ENCODE measurements at places on chromosomes 1 and 21. TPM values are rescaled to one million over a fixed set of nuclear protein-coding genes. Genes with fewer than 3 reads are reported as not detected.

- no peak overlapping the region for H3K27ac ChIP-seq
- H3K4me3 ChIP-seq = no peak overlapping the region
- H3K27me3 ChIP-seq = no peaks in the 10 kb centered on the region
Observed at GRCh38 chr1:55572878-55573734, 357.9 kb upstream of the USP24 start.

BRDT gene
- total RNA-seq = 0.18 TPM

- H3K27me3 ChIP-seq = peaks cover 41% of the 10 kb centered on the region
- no peaks in the 10 kb centered on the region for H3K36me3 ChIP-seq
- no peak overlapping the region for H3K4me3 ChIP-seq
- DNase-seq = no peak
Observed at GRCh38 chr1:159993911-159994310, 37.9 kb downstream of the PIGM start.

DNA sequence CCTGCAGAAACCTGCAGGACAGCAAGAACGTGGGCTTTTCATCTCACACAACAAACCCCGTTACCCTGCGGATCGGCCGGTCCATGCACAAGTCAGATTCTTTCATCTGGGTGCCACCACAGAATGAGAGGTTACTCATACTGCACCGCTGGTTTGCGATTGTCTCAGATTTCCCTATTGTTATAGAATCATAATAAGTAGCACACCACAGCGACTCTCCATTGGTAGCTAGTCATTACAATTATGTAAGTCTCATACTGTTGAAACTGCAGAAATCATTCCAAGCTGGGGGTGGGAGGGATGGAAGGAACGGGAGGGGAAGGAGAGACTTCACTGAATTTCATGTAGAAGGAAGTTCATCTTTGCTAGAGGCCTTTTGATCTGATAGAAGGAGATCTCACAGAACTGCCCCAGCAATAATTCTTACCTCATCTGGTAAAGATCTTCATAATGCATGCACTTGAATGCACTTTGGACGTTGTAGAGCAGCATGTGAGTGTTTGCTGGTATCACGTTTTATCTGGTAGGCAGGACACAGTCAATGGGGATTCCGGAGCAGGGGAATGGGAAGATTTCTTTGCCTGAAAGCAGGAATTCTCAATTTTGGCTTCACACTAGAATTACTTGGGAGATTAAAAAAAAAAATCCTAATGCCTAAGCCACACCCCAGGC, 221.1 kb downstream of the KIF26B start:
- H3K4me3 ChIP-seq = no peak overlapping the region
- H3K27me3 ChIP-seq = no peaks in the 10 kb centered on the region
- H3K27ac ChIP-seq = no peak overlapping the region
- H3K4me1 ChIP-seq = no peaks in the 10 kb centered on the region

SYT6 gene
- total RNA-seq = not detected

MTARC1 gene
- total RNA-seq = not detected

ADORA1 gene
- total RNA-seq = not detected

GRCh38 chr1:206694171-206695124, 9.7 kb downstream of the MAPKAPK2 start:
- no peaks in the 10 kb centered on the region for H3K27me3 ChIP-seq
- no peak overlapping the region for H3K4me3 ChIP-seq

Data from activated CD4-positive, alpha-beta memory T cell treated with anti-CD3 and anti-CD28 coated beads, Interleukin-2, amount 10 ng/mL, durations not matched to agents 7 days and 5 days (primary cell).